Retina (tissue), 1 donor: ENCODE measurements at places on chromosomes 1 and 21.

DNA sequence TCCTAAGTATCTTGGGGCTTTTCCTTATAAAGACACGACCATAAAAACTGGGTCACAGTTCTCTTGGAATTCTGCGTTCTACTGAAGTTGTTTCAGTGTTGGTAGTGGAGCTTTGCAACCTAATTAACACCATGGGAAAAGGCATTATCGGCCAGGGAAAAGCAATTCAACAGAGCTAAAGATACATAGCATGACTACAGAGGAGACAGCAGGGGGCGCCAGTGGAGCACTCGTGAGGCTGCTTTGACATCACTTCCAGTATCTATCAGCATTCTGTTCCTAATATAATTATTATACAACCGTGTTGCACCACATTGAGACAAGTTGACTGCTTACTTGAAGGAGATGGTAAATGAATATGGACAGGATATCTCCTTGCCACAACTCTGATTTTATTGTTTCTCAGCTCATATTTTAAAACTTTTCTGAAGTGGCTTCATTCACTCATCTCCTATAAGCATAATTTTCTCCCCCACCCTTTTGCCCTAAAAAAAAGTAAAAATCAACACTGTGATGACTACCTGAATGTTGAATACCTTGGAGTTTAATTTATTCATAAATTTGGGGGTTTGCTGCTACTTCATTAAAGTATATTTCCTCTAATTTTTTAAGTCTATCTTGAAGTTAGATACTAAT, 39.4 kb downstream of the ZP4 start:
- peak; percentile 21 for DNase-seq

DNA sequence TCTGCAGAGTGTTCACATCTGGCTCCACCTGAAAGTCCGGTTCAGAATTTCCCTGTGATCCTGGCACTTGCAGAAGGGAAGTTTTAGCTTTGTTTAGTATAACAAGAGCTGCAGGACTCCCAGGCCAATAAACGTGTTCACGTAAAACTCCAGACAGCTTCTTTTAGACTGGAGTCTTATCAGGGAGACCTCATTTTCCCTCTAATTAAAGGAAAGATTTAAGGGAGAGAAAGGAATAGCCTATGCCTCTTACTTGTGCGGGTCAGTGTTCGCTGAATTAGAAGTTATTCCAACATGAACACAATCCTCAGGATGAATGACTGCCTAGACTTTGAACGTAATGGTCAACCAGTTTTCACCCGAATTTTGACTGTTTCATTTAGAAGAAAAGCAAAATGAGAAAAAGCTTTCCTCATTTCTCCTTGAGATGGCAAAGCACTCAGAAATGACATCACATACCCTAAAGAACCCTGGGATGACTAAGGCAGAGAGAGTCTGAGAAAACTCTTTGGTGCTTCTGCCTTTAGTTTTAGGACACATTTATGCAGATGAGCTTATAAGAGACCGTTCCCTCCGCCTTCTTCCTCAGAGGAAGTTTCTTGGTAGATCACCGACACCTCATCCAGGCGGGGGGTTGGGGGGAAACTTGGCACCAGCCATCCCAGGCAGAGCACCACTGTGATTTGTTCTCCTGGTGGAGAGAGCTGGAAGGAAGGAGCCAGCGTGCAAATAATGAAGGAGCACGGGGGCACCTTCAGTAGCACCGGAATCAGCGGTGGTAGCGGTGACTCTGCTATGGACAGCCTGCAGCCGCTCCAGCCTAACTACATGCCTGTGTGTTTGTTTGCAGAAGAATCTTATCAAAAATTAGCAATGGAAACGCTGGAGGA, 202.1 kb upstream of the SGIP1 start:
- peak; percentile 75 for DNase-seq

DNA sequence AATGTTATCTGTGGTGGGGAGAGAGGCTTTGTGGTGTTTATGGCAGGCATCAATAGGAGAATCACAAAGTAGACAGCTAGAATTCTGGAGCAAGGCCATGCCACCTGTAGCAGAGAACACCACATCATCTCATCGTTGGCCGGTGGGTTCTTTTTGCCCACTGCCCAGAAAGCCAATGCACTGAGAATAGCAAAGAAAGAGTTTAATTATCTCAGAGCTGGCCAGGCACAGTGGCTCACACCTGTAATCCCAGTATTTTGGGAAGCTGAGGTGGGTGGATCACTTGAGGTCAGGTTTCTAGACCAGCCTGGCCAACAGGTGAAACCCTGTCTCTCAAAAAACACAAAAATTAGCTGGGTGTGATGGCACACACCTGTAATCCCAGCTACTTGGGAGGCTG, 99.2 kb upstream of the COG2 start:
- DNase-seq = no peak

DNA sequence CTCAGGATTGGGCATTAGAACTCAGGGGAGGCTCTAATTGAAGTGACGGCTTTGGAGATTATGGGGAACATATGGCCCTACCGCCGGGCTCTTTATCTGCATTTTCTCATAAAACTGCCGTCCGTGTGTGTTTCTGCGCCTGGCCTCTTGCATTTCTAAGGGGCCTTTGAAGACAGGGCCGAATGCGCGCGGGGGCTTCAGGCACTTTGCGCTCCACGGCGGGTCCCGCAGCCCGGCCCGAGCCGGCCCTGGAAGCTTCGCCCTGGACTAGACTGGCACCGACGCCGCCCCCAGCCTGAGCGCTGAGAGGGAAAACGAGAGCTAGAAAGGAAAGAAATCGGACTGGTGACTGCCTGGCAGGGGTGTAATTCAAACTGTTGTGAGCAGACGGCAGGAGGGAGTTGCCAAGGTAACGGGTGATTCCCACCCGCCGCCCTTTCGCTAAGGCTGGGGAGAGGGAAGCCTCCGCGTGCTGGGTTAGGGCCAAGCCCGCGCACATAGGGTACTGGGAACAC, 120.7 kb downstream of the LMX1A start:
- peak; percentile 89 for DNase-seq

- no peak for DNase-seq
These were observed 9.8 kb downstream of the DNAJC6 start for GRCh38 chr1:65319141-65319540.

GRCh38 chr1:242187171-242187570, 188.3 kb upstream of the MAP1LC3C start:
- no peak for DNase-seq

GRCh38 chr1:208190784-208191183, 53.4 kb downstream of the PLXNA2 start:
- DNase-seq = no peak

- DNase-seq = no peak
These were observed 142.3 kb upstream of the LMO4 start for GRCh38 chr1:87186346-87186745.

DNA sequence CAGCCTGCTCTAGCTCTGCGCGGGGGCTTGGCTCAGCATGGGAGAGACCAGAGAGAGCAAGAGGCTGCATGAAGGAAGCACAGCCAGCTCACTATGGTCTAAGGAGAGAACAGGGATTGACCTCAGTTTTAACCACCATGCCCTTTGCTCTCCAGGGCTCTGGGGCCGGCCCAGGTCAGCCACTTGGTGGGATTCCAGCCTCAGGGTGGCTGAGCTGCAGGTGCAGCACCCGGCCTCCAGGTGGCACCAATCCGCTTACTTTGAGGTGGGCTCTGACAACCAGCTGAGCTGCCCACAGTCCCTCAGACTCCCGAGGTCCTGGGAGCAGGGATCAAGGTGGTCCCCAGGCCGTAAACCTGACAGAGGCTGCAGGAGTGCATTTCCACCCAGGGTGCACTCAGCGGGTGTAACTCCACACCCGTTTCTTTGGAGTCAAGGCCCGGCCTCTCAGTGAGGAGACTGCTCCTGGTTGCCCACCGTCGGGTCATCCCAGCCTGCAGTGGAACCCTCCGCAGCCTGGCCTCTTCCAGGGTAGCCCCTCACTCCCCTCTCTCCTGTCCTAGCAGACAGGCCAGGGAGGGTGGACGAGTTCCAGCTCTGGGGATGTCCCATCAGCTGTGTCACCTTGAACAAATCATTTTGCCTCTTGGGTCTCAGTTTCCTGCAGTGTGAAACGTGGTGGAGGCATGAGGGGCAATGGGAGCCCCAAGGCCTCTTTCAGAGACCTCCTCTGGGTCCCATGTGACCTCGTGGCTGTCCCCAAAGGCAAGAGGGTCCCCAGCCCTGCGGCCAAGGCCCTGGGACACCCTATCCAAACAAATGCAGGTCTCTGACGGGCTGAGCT, 607 bp upstream of the LGR6 start:
- peak; percentile 88 for DNase-seq

GRCh38 chr1:227883073-227883520, 64.6 kb downstream of the WNT9A start:
- no peak for DNase-seq

DNA sequence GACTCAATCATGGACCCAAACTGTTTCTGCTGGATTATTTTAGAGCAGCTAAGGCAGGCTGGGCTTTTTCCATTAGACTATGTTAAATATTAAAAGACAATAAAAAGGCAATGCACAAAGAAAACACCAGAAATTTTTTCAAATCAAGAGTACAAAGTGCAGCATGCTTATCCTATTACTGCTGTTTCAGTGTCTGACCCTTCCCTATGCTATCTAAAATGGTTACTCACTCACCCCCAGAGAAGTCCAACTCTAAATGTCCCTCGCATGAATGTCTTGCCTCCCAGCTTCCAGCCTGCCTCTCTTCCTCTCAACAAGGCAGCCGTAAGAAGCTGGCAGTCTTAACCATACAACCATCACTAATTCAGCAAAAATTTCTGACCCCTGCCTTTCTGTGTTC, 108.7 kb upstream of the SYT6 start:
- DNase-seq = peak; percentile 21

GRCh38 chr1:218925777-218926176, 247.9 kb upstream of the LYPLAL1 start:
- peak; percentile 53 for DNase-seq

DNA sequence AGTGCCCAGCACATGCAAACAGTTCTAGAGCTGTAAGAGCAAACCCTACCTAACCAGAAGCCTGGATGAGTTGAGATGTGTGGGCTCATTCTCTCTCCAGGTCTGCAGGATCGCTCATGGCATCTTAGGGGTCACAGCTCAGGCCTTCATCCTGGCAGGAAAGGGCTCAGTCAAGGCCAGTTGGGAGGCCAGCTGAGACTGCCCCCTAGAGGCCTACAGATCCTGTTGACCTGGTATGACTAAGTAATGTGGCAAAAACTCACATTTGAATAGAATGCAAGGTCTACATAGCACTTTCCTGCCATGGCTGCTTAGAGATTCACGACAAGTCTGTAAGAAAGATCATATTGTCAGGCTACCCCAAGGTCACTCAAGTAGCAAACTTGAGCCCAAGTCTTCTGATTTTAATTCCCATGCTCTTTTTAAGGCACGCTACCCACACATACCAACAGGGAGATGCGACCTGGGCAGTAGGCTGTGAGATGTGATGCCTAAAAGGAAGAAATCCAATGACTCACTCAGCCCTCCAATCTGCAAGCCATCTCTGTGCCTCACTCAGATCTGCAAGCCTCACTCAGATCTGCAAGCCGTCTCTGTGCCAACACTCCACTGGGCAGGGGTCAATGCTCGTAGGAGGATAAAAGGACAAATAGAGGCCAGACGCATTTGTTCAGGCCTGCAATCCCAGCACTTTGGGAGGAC, 5.1 kb upstream of the CAPN8 start:
- peak; percentile 28 for DNase-seq

DNA sequence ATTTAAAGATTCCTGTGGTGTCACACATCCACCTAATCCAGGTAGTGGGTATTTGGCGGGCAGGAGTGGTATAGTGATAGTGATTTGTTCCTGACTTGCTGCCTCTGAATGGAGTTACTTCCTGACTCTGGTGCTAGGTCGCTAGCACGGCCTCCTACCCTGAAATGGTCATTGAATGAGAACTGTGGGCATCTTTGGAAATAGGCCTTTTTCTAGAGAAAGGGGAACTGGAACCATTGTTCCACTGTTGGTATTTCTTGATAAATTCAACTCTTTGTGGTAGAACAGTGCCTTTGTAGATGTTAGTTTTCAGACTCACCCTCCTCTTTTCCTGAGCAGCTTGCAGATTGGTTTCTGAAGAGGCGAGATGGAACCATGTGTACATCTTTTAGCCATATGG, 1.5 kb downstream of the QSOX1 start:
- no peak for DNase-seq

GRCh38 chr1:203547147-203547546, 53.2 kb downstream of the OPTC start:
- DNase-seq = no peak

- no peak for DNase-seq
These were observed 2128.9 kb downstream of the MRPL39 start for GRCh38 chr21:23478381-23478780.

- no peak for DNase-seq
These were observed 12.5 kb upstream of the AGO4 start for GRCh38 chr1:35795295-35795694.

GRCh38 chr1:45012639-45013278, 705 bp downstream of the UROD start:
- DNase-seq = no peak

DNA sequence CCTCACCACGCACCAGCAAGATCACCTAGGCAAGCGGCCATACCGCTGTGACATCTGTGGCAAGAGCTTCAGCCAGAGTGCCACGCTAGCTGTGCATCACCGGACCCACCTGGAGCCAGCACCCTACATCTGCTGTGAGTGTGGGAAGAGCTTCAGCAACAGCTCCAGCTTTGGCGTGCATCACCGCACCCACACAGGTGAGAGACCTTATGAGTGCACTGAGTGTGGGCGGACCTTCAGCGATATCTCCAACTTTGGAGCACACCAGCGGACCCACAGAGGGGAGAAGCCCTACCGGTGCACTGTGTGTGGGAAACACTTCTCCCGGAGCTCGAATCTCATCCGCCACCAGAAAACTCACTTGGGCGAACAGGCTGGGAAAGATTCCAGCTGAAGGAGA, 5.0 kb downstream of the ZNF691 start:
- DNase-seq = no peak

DNA sequence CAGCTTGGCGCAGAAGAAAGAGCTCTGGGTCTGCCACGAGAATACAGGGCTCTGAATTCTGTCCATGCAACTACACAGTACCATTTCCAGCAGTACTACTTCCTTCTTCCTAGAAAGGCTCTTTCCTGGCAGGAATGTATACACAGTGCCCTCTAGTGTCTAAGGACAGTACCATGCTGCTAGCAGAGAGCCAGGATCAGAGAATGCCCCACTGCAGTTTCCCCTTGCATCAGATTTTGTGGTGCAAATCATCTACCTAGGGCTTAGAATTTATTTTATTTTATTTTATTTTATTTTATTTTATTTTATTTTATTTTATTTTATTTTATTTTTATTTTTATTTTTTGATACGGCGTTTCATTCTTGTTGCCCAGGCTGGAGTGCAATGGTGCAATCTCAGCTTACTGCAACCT, 50.8 kb downstream of the PAX7 start:
- no peak for DNase-seq

GRCh38 chr1:205805082-205805711, 7.8 kb downstream of the SLC41A1 start:
- DNase-seq = no peak

DNA sequence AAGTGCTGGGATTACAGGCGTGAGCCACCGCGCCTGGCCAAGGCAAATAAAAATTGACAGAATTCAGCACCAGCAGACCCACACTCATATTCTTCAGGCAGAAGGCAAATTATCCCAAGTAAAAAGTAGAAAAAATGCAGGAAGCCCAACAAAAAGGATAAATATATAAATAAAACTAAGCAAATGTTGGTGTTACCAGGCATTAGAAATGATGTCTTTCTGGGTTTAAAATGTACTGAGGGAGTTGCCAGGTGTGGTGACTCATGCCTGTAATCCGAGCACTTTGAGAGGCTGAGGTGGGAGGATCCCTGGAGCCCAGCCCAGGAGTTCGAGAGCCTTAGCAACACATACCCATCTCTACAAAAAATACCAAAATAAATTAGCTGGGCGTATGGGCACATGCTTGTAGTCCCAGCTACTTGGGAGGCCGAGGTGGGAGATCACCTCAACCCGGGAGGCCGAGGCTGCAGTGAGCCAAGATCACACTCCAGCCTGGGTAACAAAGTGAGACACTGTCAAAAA, 6.3 kb downstream of the INTS11 start:
- DNase-seq = no peak
